ENCODE measurements at places on chromosomes 1 and 21.

- DNase-seq: no peak
Observed at GRCh38 chr21:42377211-42377950, 11.0 kb upstream of the TFF1 start.

DNA sequence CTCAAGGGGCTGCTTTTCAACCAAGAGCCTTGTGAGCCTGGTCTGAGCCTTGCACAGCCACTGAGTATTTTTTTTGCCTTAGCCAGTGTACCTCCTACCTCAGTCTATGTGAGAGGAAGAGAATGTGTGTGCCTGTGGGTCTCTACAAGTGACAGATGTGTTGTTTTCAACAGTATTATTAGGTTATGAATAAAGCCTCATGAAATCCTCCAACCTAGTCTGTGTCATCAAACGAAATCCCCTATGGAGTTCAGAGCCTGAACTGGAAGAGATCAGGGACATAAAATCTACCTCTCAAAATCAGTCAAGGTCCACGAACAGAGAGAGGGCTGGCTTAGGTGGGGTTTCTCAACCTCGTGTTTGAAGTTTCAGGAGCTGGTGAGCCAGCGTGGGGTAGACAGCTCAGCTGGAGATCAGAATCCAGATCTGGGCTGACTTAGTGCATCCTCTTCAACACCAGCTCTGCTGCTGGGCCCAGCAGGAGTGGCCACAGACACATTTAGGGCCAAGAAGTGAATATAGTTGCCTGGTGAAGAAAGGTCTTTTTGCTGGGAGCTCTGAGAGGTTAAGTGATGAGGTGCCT is 8.2 kb downstream of the XKR8 start:
- DNase-seq: no peak

DNA sequence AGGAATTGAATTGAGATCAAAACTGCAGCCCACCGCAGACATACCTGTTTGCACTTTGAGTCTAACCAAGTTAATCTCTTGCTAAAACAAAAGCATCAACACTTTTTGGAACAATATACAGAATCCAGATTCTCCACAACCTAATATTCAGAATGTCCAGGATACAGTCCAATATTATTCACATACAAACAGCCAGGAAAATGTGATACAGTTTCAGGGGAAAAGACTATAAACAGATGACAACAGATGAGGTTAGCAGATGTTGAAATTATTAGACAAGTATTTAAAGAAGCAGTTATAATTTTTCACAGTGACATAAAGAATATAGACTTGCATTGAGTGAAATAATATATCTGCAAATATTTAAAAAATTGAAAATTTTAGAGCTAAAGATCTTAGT is 678.1 kb upstream of the CXADR start:
- DNase-seq: no peak

- no peak for DNase-seq
Observed at GRCh38 chr1:85153149-85153891, 47.5 kb downstream of the SYDE2 start.

DNA sequence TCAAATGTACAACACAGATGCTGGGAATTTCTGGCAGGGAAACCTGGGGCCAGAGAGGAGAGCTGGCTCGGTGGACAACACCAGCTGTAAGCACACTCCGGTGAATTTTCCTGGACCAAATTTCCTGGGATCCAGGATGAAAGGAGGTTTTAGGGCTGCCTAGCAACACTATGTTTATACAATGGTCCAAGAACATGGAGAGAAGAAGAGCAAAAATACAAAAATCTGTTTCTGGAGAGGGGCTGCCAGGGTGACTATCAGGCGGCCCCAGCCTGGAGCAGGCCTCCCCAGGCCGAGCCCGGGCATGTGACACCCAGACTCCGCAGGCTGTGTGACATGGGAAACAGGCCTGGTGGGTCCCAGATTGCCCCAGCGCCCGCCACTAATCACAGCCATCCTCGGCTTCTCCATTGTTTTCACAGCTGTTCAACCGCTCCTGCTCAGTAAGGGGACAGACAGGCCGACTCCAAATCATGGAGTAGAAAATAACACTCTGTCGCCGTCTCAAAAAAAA is 336.0 kb upstream of the NFIA start:
- DNase-seq: peak; percentile 22

DNA sequence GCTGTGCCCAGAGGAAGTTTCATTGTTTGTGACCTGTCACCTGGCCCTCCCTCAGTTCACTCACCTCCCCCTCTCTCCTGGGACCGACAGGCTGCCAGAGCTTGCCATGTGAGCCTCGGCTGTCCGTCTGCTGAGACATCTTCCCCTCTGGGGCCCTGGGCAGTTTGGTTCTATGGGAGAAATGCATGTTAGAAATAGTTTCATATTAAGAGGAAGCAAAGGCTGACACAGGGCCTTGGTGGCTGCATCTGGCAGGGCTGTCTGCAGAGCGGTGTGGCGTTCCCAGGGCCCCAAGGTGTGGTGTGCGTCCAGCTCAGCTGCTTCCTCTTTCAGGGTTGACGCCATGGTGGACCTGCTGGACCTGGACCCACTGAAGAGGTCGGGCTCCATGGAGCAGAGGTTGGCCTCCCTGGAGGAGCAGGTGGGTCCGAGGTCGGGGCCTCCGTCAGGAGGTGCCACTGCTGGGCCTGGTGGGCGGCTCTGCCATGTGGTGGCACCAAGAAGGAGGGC is 31.9 kb upstream of the LRRC3 start:
- DNase-seq: peak; percentile 2

DNA sequence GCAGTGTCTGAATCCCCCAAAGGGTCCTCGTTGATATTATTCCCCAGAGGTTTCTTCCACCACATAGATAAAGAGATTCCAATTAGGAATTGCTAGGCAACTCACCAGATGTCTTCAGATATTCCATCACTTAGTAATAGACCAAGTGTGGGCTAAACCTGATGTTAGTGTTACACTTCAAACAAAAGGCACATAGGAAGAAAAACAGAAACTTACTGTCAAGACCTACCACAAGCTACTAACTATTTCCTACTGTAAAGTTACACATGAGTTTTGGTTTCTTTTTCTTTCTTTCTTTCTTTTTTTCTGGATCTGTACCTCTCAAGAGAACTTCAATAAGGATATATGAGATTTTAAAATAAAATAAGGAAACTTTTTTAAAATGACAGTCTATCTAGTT is 879.1 kb upstream of the NEGR1 start:
- DNase-seq: no peak

DNA sequence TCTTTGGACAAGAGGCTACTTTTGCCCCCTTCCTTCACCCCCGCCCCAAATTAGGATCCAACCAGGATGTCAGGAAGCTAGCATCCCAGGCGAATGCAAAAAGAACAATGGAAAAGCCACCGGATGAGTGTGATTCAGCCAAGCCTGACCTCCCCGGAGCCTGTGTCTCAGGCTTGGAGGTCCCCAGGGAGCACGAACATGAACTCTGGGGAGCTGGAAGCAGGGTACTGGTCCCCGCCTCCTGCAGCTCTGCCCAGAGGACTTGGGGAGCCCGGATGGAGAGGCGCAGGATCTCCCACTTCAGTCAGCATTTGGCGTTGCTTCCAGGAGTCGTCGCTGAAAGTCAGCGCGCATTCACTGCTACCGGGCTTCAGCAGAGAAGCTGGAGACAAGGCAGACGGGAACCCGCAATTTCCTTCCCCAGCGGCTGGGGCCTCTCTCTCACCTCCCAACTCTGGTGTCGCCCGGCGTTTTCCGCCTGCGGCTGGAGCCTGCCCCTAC is 1.8 kb upstream of the TBX15 start:
- DNase-seq: no peak

GRCh38 chr1:223038288-223039006 is 104.6 kb downstream of the TLR5 start:
- no peak for DNase-seq

DNA sequence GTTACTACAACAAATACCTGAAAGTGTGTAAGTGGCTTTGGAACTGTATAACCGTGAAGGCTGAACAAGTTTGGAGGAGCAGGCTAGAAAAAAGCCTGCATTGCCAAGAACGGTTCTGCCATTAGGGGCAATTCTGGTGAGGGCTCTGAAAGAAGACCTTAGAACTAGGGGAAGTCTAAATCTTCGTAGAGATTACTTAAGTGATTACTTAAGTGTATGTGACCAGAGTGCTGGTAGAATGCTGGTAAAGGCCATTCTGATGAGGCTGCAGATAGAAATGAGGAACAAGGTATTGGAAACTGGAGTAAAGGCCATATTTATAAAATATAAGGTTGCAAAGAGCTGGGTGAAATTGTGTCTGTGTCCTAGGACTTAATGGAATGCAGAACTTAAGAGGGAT is 158.0 kb downstream of the CLIC6 start:
- DNase-seq: no peak

GRCh38 chr1:108521990-108522393 is 37.9 kb upstream of the EEIG2 start:
- DNase-seq: no peak

DNA sequence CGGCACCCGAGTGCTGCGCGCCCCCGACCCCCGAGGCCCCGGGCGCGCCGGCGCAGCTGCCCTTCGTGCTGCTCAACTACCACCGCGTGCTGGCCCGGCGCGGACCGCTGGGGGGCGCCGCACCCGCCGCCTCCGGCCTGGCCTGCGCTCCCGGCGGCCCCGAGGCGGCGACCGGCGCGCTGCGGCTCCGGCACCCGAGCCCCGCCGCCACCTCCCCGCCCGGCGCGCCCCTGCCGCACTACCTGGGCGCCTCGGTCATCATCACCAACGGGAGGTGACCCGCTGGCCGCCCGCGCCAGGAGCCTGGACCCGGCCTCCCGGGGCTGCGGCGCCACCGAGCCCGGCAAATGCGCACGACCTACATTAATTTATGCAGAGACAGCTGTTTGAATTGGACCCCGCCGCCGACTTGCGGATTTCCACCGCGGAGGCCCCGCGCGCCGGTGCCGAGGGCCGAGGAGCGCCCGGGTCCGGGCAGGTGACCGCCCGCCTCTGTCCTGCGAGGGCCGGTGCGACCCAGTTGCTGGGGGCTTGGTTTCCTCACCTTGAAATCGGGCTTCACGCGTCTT is 49.0 kb downstream of the SIM2 start:
- peak; percentile 62 for DNase-seq

DNA sequence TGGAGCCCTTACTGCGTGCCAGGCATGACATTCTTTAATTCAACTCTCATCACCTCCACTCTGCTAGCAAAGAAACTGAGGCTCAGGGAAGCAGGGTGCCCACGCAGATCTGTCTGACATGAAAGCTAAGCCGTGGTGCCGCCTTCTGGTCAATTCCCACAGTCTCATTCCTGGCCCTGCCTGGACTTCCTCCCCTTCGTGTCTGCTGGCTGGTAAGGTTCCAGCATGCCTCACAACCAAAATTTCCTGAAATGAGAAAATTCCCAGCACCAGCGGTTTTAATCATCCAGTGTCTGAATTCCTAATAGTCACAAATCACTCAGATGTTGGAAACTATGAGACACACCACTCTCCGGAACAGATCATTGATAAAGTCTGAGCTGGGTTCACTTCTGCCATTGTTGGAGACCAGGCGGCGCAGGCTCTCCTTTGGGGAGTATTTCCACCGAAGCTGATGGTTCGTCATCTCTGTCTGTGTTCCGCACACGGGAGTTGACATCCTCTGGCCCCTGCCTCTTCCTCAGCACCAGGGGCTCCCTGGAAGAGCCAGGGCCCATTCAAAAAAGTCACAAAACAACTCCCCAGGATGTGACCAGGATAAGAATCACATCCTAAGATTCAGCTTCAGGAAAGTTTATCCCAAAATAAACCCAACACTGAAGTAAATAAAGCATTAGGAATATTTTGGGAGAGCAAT is 167.7 kb downstream of the PLPP3 start:
- DNase-seq: peak; percentile 27

DNA sequence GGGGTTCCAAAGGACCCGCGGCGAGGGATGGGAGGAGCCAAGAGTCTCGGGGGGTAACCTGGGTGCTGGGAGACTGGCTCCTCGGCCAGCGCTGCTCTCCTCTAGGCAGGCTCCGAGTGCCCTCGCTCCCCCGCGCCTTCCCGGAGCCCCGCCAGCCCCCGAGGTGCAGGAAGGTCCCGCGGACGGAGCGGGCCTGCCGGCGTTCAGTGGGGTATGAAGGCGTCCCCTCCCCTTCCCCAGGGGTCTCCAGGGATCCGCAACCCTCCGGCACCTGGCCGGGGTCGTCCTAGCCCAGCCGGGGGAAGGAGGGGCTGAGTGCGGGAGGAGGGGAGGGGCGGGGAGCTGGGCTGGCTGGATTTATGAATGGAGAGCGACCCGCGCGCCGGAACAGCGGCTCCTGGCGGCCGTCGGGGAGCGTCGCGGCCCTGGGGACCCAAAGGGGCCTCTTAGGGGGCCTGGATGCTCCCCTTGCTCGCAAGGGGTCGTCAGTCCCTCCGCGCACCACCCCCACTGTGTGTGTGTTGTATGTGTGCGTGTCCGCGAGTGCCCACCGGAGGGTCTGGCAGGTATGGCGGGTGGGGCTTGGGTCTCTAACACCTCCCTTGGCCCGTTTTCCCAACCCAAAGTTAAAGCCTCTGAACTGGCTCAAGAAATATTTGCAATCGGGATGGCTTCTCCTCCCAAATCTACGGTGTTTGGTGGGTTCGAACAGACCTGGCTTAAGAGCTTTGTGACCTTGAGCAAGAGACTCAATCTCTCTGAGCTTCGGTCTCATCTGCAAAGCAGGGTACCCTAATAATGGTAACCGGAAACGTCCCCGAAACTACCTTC is 642 bp downstream of the HCRTR1 start:
- DNase-seq: peak; percentile 42

GRCh38 chr1:235527196-235527814 is 23.1 kb upstream of the B3GALNT2 start:
- DNase-seq: no peak

All from left ventricle myocardium inferior (tissue), 1 donor.